Kidney epithelial cell (primary cell): ENCODE measurements at places on chromosomes 2 and 18.

DNA sequence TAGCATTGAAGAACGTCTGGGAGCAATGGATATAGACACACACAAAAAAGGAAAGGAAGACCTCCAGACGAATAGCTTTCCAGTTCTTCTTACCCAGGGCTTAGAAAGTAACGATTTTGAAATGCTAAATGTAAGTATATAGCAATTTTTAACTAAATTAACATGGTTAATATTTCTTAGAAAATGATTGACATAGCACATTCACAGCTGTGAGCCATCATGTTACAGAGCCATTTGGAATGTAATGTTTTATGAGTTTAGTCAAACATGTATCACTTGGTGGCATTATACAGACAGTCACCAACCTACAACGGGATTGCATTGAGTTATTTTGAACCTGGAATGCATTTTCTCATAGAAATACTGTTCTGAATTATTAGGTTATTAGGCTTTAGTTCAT, 35.1 kb downstream of the WDR43 start:
- no peak for DNase-seq

- DNase-seq = no peak
Observed at GRCh38 chr18:66005831-66006588, 255.2 kb downstream of the CDH7 start.

GRCh38 chr2:241265506-241265905, 50.0 kb downstream of the HDLBP start:
- DNase-seq = no peak

DNA sequence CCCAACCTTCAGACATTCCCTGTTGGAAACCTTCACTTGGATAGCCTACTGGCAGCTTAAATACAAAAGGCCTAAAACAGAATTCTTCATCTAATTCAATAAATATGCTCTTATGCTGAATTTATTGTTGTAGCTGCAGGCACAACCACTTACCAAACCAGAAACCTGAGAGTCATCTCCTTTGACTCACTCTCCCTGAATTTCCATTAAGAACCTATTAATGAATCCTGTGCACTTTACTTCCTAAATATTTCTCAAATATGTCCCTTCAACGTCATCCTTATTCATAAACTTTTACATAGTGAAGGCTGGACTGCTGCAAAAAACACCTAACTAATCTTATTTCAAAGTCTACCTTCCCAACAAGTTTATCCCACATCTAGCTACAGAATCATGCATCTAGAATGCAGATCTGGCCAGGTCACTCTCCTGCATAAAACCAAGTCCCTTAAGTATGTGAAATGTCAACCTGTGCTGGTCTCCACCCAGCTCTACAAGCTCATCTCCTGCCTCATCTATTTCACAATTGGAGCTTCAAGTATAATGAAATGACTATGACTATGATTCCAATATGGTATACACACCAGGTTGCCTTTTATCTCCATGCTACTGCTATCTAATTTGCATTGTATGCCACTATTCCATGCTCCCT, 354.2 kb downstream of the ZEB2 start:
- DNase-seq = no peak

DNA sequence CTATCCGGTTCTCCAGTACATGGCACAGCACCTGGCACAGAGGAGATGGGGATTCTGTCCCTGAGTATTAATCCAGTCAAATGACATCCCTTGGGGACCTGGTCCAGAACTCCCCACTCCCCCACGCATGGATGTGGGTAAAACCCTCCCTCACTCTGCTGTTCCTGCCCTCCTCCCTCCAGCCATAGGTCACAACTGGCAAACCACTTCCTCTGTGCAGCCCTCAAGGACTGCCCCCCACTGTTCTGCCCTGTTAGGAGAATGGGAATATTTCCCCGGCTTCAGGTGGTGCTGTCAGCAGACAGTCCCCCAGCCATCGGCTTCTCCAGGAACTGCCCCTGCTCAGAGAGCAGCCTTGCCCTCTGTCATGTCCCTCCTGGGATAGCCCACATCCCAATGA, 1.5 kb upstream of the TFCP2L1 start:
- DNase-seq = no peak

GRCh38 chr2:141027221-141027620, 1103.6 kb downstream of the LRP1B start:
- DNase-seq = no peak

GRCh38 chr2:5674026-5674340, 18.2 kb upstream of the SOX11 start:
- no peak for DNase-seq

DNA sequence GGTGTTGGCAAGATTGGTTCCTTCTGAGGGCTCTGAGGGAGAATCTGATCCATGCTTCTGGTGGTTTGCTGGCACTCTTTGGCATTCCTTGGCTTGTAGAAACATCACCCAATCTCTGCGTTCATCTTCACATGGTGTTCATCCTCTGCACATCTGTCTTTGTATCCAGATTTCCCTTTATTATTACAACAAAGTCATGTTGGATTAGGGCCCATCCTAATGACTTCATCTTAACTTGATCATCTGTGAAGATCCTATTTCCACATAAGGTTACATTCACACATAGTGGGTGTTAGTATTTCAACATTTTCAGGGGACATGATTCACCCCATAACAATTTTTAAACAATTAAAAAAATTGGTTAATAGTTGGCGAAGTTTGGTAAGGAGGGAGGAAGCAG, 177.4 kb upstream of the CWC22 start:
- DNase-seq = peak; percentile 19

- no peak for DNase-seq
Observed at GRCh38 chr2:86314125-86314524, 23.3 kb downstream of the REEP1 start.

DNA sequence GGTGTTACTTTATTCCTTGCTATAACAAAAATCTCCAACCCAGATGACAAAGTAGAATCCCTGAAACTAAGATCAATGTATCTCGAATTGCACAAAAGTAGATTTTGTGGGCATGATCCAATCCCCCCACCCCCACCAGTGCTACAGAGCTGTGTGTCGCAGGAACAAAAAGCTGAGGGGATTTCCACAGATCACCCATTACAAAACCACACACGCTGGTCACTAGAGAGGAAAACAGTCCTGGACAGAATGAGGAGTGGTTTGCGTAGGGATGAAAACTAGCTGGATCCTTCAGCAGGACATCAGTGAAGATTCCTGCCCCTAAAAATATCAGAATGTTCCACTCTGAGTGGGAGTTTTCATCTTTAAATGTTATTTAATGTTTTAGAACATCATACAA, 165.3 kb upstream of the STK17B start:
- no peak for DNase-seq

GRCh38 chr2:38384338-38384737, 7.3 kb upstream of the ATL2 start:
- DNase-seq = no peak

DNA sequence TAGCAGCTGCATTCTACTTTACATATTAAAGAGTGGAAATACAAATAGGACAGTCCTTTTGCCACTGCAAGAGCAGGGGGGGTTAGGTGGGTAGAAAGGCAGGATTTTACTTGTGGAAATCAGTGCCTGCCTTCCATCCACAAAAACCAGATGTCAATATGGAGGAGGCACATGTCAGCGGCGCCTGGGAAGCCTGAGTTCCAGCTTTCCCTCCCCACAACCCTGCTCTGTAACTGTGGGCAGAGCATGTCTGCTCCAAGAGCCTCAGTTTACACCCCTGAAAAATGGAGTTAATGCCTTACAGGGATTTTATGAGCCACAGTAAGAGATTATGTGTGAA, 32.9 kb downstream of the STEAP3 start:
- DNase-seq = no peak

GRCh38 chr2:202760848-202761247, 110.7 kb downstream of the ICA1L start:
- no peak for DNase-seq

DNA sequence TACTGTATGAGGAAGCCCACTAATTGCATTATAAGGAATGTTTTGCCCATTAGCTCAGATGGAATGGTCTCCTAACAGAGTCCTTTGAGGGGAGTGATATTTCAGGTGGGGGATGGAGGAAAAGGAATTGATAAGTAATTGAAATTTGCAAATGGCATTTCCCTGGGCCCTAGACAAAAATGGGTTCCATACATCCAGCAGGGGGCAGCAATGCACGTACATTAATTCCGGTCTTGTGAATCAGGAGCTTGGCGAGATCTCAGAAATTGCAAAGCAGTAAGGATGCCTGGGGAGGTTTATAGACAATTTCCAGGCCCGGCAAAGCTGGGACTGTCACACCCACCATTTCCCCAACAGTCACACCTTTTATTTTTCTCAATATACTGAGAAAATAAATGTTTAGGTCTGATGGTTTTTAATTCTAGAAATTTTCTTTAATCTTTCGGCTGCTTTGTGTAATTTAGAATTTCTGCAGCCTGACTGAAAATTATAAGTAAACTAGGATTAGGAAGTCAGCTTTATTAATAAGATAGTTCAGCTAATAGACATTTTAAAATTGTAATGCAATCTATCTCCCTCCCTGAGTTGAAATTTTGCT, 122.8 kb downstream of the LYPD1 start:
- DNase-seq = no peak

GRCh38 chr2:5925604-5926003, 233.4 kb downstream of the SOX11 start:
- no peak for DNase-seq

DNA sequence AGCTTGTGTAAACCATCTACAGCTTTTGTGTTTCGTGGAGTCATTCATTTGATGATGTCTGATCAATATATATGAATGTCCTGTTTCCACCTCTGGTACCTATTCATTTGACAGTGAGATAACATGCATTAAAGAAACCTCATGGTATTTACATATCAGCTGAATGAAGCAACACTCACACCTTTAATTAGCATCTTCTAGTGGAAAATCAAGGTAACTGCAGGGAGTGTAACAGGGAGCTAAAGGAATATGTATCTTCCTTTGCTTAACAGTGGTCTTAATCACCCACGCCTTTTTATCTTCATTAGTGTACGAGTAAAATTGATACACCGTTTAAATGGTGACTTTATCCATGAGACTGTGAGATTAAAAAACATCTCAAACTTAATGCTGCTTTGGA, 15.6 kb downstream of the SLC39A10 start:
- DNase-seq = no peak

- no peak for DNase-seq
Observed at GRCh38 chr2:46165916-46166315, 131.3 kb upstream of the EPAS1 start.

GRCh38 chr2:64643838-64644457, 9.8 kb downstream of the SERTAD2 start:
- DNase-seq = no peak

GRCh38 chr18:79625195-79625923, 54.2 kb upstream of the CTDP1 start:
- DNase-seq = no peak

DNA sequence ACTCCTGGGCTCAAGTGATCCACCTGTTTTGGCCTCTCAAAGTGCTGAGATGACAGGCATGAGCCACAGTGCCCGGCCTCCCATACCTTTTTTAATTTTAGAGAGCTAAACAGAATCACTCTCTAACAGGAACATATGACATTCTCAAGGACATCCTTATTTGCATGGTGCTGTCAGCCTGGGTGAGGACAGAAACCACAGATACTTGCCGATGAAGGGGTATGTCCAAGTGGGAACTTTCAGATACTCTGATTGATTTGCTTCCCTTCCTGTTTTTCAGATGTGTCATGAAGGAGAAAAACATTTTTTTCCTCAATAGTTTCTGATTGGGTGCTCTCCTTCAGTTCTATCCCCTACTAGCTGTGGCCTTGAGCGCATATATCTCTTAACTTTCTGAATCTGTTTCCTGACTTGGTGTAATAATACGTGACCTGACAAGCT, 49.6 kb downstream of the MYO3B start:
- no peak for DNase-seq

GRCh38 chr2:202945497-202945896, 33.4 kb downstream of the CARF start:
- DNase-seq = no peak

DNA sequence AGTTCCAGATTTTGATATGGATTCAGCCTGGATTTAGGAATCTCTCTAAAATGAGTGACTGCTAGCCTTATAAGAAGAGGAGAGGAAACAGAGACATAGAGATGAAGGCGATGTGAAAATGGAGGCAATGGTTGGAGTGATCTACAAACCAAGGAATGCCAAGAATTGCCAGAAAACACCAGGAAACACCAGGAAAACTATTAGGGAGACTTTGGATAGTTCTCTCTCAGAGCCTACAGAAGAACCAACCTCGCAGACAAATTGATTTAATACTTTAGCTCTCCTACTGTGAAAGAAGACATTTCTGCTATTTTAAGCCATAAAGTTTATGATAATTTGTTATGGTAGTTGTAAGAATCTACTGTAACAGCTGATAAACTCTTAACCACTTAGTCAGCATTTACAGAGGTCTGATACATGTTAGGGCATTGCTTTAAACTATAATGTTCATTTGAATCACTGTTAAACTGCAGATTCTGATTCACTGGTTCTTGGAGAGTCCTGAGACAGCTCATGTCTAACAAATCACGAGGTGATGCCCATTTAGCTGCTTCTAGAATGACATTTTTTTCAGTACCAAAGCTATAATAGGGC, 1702.6 kb upstream of the LRRTM1 start:
- no peak for DNase-seq

DNA sequence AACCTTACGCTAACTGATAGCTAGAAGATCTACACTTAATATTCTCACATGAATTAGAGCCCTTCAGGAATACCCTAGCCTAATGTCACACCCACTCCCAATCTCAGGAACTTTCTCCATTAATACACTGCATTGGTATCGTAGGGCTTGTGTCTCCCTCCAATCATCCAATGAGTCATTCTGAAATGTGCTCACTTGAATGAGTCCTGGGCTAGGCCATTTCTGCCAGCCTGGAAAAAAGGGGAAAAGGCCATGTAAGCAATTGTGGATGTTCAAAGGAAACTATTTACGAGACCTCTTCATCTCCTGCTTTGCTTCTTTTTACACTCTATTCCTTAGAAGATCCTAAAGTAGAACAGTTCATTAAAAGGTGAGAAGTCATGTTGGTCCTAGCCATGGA, 18.8 kb downstream of the ZEB2 start:
- no peak for DNase-seq

- no peak for DNase-seq
Observed at GRCh38 chr18:44709307-44710126, 28.8 kb downstream of the SETBP1 start.

DNA sequence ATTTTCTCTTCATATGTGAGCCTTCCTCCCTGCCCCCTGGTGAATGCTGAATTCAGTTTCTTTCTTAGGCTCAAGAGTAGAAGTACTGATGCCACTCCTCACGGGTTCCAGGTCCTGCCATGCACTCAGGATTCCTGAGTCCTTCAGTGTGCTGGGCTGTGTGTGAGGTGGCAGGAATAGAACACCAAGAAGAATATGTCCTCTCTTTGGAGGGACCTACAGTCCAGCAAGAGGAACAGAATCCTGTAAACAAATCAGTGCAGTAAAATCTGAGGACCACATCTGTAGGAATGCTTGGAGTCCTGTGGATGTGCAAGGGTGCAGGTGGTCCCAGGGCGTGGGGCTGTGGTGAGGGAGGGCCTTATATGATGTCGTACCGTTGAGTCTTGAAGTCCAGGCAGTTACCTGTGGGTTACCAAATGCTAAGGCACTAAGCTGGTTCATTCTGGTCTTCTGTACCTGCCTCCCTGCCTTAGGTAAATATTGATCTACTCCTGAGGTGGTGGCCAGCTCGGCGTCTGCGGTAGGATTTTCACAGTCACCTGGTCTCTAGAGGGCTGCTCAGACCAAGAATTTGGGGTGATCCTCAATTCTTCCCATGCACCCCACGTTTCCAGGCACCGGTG, 5.5 kb downstream of the ASAP2 start:
- DNase-seq = no peak

GRCh38 chr2:138522556-138522955, 21.0 kb downstream of the SPOPL start:
- no peak for DNase-seq
